Activated CD4-positive, alpha-beta memory T cell treated with anti-CD3 and anti-CD28 coated beads, Interleukin-2, amount 10 ng/mL, durations not matched to agents 7 days and 5 days (primary cell): ENCODE measurements at places on chromosomes 7 and 10. TPM values are rescaled to one million over a fixed set of nuclear protein-coding genes. Genes with fewer than 3 reads are reported as not detected.
A peak's percentile ranks its signal among the peaks of the same experiment; 100 is the strongest.

Gene CEP55
- total RNA-seq, result 82.5 TPM

DNA sequence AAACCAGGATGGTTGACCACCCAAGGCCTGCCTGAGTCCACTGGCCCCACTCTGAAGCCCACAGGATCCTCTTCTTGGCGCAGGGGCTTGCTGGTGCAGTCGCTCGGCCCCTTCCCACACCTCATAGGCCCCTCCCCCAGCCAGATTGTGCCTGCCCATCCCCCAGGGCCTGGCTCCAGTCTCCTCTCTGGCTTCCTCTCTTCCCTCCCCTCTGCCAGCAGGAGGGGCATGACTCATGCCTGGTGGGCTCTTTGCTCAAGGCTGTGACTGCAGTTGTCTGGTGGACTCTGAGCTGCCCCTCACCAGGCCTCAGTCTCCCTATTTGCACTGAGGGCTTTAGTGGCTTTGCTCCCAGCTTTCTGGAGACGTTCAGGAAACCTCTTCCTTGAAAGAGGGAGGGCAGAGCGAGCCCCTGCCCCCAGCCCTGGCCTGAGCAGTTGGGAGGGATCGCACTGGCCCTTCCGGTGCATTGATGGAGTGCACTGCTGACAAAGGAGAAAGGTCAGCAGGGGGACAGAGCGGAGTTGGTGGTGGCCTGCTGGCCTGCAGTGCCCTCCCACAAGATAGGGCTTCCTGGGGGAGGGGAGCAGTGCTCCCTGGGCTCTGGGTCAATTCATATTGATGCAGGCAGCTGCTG is 60.7 kb downstream of the ZMIZ1 start:
- H3K27ac ChIP-seq, result no peak overlapping the region
- no peak overlapping the region for H3K4me3 ChIP-seq
- H3K4me1 ChIP-seq, result no peaks in the 10 kb centered on the region
- no peaks in the 10 kb centered on the region for H3K27me3 ChIP-seq
- no peak for DNase-seq

- H3K4me1 ChIP-seq, result peaks cover 9% of the 10 kb centered on the region
- peaks cover 38% of the 10 kb centered on the region for H3K27me3 ChIP-seq
- no peak for DNase-seq
- no peaks in the 10 kb centered on the region for H3K36me3 ChIP-seq
- H3K4me3 ChIP-seq, result no peak within 1 kb of the TSS
- no peak within 1 kb of the TSS for H3K27ac ChIP-seq
Measured at GRCh38 chr7:24283897-24284698, at the start of gene NPY. Gene NPY, plus strand, starts transcription at chr7:24284190. Its CDS starts 1,051 bp downstream, at chr7:24285241.

DNA sequence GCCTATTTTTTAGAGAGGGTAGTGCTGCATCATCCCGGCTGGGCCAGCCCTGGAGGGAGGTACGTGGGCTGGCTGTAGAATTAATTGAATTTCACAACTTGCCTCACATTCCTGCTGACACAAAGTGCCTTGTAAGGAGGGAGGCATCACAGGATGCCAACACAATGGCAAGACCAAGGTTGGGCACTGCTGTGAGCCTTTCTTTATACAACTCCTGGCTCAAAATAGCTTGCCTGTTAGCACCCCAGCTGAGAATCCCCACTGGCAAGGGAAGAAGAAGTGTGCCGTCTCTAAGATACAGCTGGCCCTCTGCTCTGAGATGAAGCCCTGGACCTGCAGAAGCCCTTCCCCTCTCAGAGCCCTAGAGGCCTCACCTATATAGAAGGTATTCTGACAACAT is 873.9 kb downstream of the GRID1 start:
- H3K27ac ChIP-seq, result no peak overlapping the region
- no peak overlapping the region for H3K4me3 ChIP-seq
- no peak for DNase-seq
- no peaks in the 10 kb centered on the region for H3K36me3 ChIP-seq

Gene ZNF655
- total RNA-seq, result 102 TPM

- no peaks in the 10 kb centered on the region for H3K36me3 ChIP-seq
- no peaks in the 10 kb centered on the region for H3K27me3 ChIP-seq
- H3K4me1 ChIP-seq, result no peaks in the 10 kb centered on the region
- no peak overlapping the region for H3K27ac ChIP-seq
- no peak for DNase-seq
- no peak overlapping the region for H3K4me3 ChIP-seq
Measured at GRCh38 chr7:47039904-47040303, 542.0 kb downstream of the TNS3 start.

Gene SPAM1
- total RNA-seq, result not detected

Gene GHRHR
- not detected for total RNA-seq

Gene CFAP69
- not detected for total RNA-seq

GRCh38 chr7:2520761-2521290 is 1.3 kb downstream of the LFNG start:
- H3K4me3 ChIP-seq, result peak overlapping the region; percentile 91
- H3K36me3 ChIP-seq, result peaks cover 30% of the 10 kb centered on the region
- H3K4me1 ChIP-seq, result peaks cover 34% of the 10 kb centered on the region
- DNase-seq, result peak; percentile 40
- peaks cover 10% of the 10 kb centered on the region for H3K27me3 ChIP-seq

DNA sequence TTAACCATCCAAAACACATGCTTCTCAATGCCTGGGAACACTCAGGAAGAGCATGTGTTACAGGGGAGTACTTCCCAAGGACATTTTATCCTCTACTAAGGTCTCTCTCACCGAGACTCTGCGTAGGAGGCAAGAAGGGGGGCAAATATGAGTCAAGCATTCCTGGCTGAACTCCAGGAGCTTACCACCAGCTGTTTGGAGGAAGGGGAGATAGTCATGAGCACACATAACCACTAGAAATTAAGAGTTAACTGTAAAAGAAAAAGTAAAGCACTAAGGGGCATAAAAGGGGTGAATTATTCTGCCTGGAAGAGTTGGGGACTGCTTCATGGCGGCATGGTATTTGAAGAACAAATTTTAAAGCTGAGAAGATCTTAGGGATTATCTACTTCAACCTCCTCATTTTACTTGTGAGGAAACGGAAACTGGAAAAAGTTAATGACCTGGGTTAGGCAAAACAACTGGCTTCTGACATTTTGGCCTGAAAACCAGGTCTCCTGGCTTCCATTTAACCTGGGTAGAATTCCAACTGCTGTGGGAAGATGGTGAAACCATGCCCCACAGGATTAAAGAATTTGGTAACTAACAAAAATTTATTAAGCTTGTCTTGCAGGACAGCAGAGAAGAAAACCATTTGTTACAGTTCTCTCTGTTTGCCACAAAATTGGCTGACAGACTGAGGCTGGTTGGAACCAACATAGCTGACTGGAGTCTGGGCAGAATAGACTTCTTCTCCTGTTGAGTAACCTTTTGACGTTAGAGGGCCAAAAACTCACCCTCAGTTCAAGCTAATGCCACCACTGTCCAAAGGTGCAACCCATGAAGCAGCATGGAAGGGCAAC is 85.5 kb downstream of the SLC25A13 start:
- H3K36me3 ChIP-seq, result no peaks in the 10 kb centered on the region
- no peaks in the 10 kb centered on the region for H3K27me3 ChIP-seq
- H3K4me3 ChIP-seq, result no peak overlapping the region
- H3K27ac ChIP-seq, result no peak overlapping the region

- no peaks in the 10 kb centered on the region for H3K36me3 ChIP-seq
- H3K4me3 ChIP-seq, result no peak overlapping the region
- no peak for DNase-seq
- H3K27ac ChIP-seq, result no peak overlapping the region
Measured at GRCh38 chr10:131204406-131205152, 106.9 kb downstream of the TCERG1L start.

DNA sequence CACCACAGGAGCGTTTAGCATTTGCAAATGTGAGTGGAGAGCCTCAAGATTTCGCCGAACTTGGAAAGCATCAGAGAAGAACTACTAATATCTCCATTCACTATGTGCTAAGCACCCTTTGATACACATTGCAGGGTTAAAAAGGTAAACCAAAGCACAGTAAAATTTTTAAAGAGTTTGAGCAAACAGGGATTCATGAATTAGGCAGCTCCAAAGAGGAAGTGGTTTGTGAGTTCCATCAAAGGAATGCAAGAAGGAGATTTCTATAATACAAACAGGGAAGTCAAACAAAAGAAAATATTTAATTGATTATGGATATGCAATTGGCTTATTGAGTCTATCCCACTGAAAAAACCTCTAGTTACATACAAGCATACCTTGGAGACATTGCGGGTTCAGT is 81.1 kb upstream of the TMEM72 start:
- H3K36me3 ChIP-seq, result no peaks in the 10 kb centered on the region
- no peak for DNase-seq
- H3K27me3 ChIP-seq, result peaks cover 2% of the 10 kb centered on the region
- no peaks in the 10 kb centered on the region for H3K4me1 ChIP-seq
- no peak overlapping the region for H3K27ac ChIP-seq

DNA sequence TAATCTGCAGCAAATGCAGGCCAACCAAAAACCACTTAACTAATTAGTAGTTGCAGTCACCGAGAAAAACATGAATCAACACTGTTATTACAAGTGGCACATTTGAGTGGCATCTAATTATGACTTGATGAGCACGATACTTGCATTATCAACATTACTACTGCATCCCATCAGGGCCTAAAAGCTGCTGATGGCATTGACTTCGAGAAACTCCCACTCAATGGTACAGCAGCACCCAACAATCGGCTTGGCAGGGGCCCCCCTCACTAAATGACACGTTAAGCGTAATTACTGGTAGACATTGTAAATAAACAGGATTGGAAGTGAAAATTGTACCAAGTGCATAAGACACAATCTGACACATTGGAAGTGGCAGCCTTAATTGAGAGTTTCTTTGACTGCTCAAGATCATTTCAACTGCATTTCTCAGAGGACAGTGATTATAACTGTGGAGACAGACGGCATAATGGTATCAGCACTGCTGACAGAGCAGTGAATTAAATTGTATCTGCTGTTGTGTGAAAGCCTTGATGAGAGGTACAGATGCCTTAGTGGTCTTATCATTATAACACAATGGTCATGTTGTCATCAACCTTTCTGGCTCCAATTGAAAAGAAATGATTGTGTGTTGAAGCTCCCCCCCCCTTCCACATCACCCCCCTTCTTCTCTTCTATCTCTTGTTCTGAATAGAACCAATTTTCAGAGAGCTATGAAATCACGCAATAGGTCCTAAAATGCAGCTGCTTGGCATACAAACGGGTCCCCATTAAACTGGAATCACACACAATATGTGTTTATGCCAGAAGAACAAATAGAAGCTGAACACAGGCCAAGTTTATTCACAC is 43.4 kb downstream of the SHTN1 start:
- H3K27ac ChIP-seq, result no peak overlapping the region
- H3K36me3 ChIP-seq, result no peaks in the 10 kb centered on the region
- no peak for DNase-seq

Gene ZNF239
- 0.25 TPM for total RNA-seq

- H3K4me1 ChIP-seq, result peaks cover 8% of the 10 kb centered on the region
- H3K36me3 ChIP-seq, result no peaks in the 10 kb centered on the region
- H3K27ac ChIP-seq, result no peak overlapping the region
Measured at GRCh38 chr10:73902351-73902750, 8.6 kb upstream of the PLAU start.

Gene HMX3
- total RNA-seq, result not detected
